ENCODE measurements at places on chromosomes 5 and 9.
A peak's percentile ranks its signal among the peaks of the same experiment; 100 is the strongest.

GRCh38 chr5:52709167-52709925, 78.4 kb upstream of the ITGA1 start:
- peak; percentile 64 for DNase-seq

DNA sequence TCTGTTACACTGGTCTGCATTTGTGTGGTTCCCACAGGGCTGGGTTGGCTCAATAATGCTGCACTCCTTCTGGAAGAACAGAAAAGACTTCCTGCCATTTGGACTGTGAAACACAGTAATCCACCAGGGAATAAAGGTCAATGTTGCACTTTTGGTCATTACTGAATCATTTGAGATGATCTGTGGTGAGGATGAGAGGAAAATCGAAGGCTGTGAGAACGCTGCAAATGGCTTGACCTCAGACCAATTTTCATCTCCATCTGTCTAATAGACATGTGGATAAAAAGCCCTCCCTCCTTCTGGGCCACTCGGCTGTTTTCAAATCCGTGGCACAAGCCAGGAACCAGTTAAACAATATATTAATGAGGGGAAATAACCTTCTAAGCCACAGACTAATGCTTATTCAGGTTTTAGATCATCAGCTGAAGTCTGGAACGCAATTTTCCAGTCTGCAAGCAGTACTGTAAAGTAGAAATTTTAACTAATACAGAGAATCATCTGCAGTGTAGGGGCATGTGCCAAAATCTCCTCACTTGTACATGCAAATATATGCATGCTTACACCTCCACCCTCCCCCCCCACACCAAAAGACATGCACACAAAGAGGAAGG, 20.2 kb downstream of the TLE1 start:
- no peak for DNase-seq

DNA sequence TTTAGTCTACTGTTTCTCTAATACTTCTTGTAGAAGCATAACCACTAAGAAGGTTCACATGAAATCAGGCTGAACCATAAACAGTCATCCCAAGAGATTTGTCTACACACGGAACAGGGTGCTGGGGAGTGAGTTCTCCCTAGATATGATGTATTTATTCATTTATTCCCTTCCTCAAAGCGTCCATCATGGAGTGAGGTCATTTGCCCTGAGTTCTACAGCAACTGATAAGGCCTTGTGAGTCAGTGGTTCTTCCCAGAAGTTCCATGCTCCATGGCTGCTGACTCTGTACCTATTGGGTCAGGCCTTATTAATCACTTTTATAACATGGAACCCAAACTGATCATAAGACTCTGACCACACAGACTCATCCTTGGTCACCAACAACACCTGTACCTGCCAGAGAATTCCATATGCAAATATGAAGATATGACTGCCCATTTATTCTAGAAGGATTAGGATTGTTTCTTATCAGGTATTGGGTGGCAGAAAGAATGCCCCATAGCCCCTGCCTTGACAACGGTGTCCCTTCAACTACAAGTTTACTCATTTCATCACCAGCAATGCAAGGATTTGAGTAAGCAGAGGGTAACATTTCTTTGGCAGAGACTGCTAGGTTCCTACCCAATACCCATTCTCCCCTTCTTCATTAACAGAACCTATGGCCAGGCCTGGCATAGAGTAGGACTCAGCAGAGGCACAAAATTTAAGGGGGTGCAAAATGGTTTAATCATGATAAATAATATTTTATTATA, 118.1 kb downstream of the LHFPL2 start:
- peak; percentile 79 for DNase-seq

DNA sequence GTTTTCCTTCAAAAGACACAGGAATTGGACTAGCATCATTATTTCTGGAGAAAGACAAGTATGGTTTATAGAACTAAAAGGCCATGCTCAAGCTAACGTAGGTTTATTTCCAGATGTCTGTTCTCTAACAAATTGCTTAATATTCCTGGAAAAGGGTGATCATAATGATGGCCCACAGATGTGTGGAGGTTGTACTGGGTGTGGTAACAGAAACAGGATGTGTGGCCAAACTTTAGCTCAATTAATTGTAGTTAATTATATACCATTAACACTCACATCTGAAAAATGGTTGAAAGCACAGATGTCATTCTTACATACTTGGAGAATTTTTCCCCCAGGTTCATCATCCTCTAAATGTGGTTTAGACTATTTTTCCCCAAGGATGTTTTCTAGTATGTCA, 292.7 kb upstream of the RASA1 start:
- no peak for DNase-seq

GRCh38 chr5:141172381-141173204, at the start of gene PCDHB7:
PCDHB7 (plus strand) TSS chr5:141172644; CDS start chr5:141172836, 192 bp downstream.
- peak; percentile 47 for DNase-seq

- no peak for DNase-seq
Measured at GRCh38 chr5:137315534-137316345, 183.4 kb downstream of the SPOCK1 start.

- DNase-seq: peak; percentile 68
Measured at GRCh38 chr5:149152317-149152746, 11.0 kb downstream of the ABLIM3 start.
